CD4-positive, alpha-beta T cell treated with Interleukin-15 for 4 hours (primary cell): ENCODE measurements at places on chromosomes 4 and X.
A peak's percentile ranks its signal among the peaks of the same experiment; 100 is the strongest.

- no peak for DNase-seq
Observed at GRCh38 chr4:94516067-94516466, 64.3 kb downstream of the PDLIM5 start.

GRCh38 chrX:9362363-9362928 lies 102.4 kb upstream of the TBL1X start:
- DNase-seq = no peak

GRCh38 chr4:147355032-147355656 lies 125.8 kb upstream of the EDNRA start:
- no peak for DNase-seq

DNA sequence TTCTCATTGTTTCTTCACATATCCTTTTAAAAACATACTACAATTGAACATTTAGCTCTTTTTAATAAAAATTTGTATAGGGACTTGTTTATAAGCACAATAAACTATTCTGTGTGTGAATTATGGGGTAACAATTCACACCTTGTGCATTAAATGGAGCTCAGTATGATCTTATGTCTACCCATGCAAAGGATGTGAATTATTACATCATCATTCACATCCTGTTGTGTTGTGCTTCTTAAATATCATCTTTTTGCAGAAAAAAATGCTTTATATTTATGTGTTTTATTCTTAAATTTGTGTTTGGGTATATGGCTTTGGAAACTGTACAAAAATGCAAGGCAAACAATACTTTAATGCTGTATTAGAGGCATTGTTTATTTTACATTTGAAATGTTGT lies 96.7 kb upstream of the PABPC4L start:
- no peak for DNase-seq

DNA sequence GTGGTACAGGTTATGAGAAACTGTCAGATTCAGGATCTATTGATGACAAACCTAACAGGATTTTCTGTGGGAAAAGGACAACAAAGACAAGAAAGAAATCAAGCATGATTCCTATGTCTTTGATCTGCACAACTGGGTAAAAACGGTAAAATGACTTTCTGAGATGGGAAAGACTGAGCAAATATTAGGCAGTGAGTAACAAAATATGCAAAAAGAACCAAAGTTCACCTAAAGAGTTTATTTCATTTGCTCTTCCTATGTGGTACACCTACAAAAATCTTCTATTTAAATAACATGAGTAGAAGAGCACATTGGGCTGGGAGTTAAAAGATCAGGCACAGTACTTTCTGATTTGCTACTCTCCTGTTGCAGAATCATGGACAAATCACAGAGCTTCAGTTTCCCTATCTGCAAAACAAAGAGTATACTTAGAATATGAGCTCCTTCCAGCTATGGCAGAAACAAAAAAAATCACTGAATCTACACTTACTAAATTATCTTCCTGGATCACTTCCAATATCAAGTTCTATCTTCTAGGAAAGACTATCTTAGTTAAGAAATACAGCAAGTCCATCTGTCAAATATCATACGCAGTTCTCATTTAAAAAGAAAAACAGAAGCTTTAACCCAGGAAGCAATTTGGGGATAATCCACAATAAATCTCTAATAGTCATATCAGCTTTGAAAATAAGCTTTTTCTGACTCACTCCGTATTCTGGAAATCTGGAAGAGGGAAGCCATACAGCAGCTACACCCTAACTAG lies 37.4 kb downstream of the NFXL1 start:
- no peak for DNase-seq

- DNase-seq = no peak
Observed at GRCh38 chr4:16537926-16538325, 311.7 kb upstream of the TAPT1 start.

GRCh38 chr4:176400816-176401461 lies 81.2 kb downstream of the SPCS3 start:
- no peak for DNase-seq

GRCh38 chr4:8910100-8910821 lies 38.6 kb upstream of the HMX1 start:
- DNase-seq = no peak

DNA sequence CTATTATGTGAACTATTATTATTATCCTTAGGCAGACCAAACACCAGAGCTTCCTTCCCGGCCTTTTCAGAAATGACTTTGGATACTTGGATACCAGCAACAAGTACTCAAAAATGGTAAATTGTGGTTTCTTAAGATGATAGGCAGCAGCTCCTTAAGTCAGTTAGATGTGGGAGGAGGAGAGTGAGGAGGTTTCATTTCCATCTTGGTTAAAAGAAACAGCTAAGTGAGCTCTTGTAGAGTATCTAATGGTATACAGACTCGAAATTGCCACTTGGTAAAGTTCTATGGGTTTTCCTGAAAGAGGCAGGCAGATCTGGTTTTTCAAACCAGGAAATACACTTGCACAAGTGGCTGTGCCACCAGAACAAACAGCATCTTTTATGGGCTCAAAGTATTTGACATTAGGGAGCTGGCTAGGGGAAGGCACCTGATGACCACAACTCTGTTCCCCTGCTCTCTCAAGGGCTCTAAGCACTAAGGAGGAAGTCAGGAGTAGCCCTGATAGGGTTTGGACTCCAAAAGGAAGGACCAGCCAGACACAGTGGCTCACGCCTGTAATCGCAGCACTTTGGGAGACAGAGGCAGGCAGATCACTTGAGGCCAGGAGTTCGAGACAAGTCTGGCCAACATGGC lies 130.9 kb downstream of the TMEM164 start:
- DNase-seq = no peak

GRCh38 chrX:47831788-47832187 lies 4.9 kb upstream of the ZNF81 start:
- DNase-seq = peak; percentile 53

- no peak for DNase-seq
Observed at GRCh38 chrX:149541521-149542047, 772 bp downstream of the EOLA1 start.

DNA sequence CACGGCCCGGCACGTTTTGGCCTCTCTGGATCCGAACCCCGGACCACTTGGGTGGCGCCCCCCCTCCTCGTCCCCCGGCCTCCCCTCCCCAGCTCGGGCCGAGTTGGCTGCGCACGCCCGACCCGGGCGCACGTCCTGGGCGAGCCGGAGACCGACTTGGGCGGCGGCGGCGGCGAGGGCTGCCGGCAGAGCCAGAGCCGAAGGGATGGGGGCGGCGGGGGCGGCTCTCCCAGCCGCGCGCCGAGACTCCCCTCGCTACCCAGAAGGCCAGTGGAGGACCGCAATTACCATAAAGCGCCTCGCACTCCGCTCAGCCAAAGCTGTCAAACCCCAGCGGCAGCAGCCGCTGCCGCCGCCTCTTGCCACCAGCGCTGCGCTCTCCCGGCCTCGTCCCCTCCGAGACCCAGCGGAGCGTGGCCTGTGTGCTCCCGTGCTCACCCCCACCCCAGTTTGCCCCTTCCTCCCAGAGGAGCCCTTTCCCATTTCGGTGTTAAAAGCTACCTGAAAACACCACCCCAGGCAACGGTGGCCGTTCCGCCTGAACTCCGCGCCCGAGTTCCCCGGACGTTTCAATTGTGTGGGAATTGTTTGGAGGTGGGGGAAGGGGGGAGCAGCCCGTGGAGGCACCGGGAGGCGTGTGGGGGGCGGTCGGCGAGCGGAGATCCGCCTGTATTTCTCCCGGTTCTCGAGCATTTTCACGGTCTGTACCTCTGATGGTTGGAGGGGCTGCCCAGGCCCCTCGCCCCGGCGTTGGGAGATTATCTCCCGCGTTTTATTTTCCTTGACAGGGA lies 701 bp upstream of the BCOR start:
- DNase-seq = peak; percentile 59
